ENCODE measurements at places on chromosomes 3 and 15. TPM values are rescaled to one million over a fixed set of nuclear protein-coding genes. Genes with fewer than 3 reads are reported as not detected.

- DNase-seq, result no peak
These were observed 259.9 kb upstream of the NR2F2 start for GRCh38 chr15:96070636-96071035.

DNA sequence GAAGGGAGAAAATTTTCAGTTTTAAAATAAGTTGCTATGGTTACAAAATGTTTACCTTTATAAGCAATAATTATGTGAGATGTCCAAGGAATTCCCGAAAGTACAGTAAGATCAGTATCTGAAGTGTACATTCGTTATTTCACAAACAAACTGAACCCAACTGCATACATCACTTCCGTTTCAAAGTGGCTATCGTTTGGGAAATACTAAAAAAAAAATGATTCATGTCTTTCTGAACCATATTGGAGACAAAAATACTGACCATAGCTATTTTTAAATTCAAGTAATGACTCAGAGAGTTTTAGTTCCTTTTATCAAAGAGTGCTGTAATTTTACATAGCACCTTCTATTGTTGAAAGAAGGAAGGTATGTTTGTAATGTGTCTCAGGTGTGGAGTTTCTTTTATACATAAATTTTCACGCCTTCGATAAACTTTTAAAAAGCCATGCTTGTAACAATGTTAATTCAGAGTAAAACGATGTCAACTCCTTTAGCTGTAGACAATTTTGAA, 8.0 kb upstream of the ANKRD28 start:
- no peak for DNase-seq

- no peak for DNase-seq
These were observed 59.7 kb downstream of the ITPR1 start for GRCh38 chr3:4552811-4553210.

RGMA gene
- total RNA-seq, result 5.5 TPM

DNA sequence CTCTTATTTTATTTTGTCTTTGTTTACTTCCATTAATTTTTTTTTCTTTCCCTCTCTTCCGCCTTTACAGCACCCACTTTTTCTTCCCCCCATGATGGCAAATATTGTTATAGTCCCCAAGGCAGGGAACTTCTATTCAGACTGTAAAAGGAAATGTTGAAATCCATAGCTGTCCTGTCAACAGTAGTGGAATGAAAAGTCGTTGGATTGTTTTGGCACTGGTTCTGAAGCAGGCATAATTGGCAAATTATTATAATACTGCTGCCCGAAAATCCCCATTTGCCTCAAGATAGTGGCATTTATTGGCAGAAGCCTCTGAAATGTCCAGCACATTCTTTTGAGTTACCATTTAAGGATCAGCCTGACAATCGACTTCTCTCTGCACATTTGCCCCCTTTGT, 150.6 kb downstream of the TPRG1 start:
- DNase-seq, result no peak

DNA sequence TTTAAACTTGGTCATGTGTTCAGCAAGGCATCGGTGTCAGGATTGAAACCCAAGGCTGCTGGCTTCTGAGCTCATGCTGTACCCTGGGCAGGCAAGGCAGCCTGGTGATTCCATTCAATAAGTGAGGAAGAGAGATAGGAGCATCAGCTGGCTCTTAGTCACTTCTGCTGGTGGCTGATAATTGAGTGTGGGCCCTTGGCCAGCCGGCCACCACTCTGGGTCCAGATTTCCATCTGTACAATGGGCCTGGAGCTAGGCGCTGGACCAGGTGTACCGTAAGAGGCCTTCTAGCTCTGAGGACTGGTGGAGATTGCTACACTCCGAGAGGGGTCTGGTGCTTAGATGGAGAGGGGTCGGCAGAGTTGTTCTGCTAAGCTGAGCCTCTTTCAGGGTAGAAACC, 4.3 kb downstream of the CD276 start:
- DNase-seq, result no peak

MCTP2 gene
- 12.9 TPM for total RNA-seq

DNA sequence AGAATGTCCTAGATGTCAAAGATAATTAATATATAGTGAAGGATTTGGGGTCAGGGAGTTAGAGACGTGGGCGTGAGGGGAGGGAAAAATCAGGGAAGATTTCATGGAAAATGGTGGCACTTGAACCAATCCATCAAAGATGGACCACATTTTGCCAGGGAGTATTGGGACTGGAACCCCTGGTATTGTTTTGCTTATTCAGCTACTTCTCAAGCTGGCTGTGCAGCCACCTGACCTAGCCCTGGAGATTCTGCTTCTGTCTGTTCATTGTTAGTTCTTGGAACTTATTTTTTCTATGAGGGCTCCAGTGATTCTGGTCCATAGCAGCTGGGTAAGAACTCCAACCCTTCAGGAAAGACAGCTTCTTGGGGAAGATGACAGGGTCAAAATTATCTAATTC, 3.3 kb upstream of the THRB start:
- no peak for DNase-seq

DNA sequence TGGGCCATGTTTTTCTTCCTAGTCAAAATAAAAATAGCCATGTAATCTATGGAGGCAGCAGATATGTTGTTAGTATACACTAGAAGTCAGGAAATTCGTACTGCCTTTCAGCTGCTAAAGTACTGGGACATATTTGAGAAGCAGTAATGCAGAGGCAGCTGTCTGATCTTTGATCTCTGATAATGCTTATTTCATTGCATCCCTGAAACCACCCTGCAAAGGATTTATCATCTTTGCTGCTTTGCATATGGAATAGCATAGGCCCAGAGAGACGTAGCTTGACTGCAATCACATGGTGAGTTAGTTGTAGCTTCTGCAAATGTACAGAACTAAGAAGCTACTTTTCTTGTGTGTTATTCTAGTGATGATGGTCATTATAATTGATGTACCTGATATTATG, 52.4 kb downstream of the RBM6 start:
- DNase-seq, result no peak

PRTG gene
- not detected for total RNA-seq

GRCh38 chr3:10306156-10306555, 13.4 kb upstream of the GHRL start:
- no peak for DNase-seq

SMCO1 gene
- not detected for total RNA-seq

DNA sequence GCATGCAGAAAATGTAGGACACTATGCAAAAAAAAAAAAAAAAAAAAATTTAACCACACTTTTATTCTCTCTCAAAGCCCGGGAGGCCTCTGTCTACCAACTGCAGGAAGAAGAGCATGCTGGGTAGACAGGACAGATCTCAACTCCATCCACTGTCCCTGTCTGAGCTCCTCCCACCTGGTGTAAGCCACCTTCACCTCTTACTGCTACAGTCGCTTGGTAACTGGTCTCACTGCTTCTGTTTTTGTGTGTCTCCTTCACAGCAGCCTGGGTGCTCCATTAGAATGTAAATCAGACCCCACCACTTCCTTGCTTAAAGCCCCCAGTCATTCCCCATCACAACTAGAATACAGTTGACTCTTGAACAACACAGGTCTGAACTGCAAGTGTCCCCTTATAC, 115.1 kb upstream of the PROK2 start:
- no peak for DNase-seq

GRCh38 chr3:122502139-122502538, 12.6 kb downstream of the KPNA1 start:
- no peak for DNase-seq

GRCh38 chr3:156445117-156446090, 109.5 kb downstream of the SSR3 start:
- no peak for DNase-seq

DNA sequence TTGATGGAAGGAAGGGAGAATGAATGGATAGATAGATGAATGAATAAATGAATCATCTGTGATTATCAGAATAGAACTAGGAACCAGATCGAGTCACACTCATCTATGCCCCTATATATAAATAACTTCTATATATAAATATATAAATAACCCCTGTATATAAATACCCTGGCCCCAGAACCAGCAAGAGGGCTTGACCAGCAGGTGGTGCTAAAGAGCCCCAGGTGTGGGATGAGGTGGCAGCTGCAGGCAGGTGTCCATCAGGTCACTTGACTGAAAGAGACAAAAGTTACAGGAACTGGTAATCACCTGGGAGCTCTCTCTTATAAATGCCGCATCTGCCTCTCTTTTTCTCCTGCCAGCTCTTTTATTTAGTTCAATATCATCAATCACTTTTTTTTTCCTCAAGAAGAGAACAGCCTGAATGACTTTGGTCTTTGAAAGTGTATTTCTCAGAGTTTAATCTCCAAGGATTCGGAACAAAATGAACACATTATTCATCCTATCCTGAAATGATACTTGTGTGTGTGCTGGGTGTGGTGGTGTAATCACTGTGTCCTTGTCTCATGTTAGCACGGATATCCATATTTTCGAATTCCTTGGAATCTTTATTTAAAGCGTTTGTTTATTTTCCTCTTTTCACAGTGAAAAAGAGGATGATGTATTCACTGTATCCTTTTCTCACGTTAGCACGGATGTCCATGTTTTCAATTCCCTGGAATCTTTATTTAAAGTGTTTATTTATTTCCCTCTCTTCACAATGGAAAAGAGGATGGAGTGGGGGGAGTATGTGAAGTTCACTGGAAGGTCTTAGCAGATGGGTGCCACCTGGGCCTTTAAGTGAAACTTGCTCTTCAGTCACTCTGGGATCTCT, 35.4 kb upstream of the ATG7 start:
- peak; percentile 64 for DNase-seq

SGO1 gene
- 23.5 TPM for total RNA-seq

PLS1 gene
- total RNA-seq, result 38.8 TPM

GRCh38 chr3:11549580-11550140, 94.1 kb downstream of the VGLL4 start:
- DNase-seq, result no peak

- no peak for DNase-seq
These were observed 2.6 kb upstream of the DAPK2 start for GRCh38 chr15:64048781-64049460.

GRCh38 chr3:100170486-100170885, 56.2 kb upstream of the FILIP1L start:
- DNase-seq, result no peak

ANKUB1 gene
- total RNA-seq, result not detected

- DNase-seq, result no peak
These were observed 79.5 kb upstream of the POMGNT2 start for GRCh38 chr3:43185274-43185982.

DNA sequence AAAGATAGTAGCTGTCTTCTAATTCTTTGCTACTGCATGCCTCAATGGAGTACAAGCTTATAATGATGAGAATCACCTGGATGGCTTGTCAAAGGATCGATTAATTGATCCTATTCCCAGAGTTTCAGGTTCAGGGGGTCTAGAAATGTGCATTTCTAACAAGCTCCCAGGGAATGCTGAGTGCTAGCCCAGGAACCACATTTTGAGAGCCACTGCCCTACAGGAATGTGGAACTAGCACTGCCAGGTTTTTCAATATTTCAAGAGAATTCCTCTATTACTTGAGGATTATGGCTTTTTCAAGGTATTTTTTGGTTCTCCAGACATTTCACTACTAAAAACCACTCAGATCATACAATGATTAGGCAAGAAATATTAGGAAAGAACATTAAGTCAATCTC, 52.7 kb downstream of the RARB start:
- DNase-seq, result no peak

- DNase-seq, result no peak
These were observed 404.5 kb downstream of the OCA2 start for GRCh38 chr15:27694506-27695087.

- no peak for DNase-seq
These were observed 101.1 kb upstream of the THRB start for GRCh38 chr3:24595796-24596195.

- DNase-seq, result peak; percentile 16
These were observed 7.7 kb downstream of the DUOXA2 start for GRCh38 chr15:45121706-45122417.

- no peak for DNase-seq
These were observed 601.4 kb downstream of the CADM2 start for GRCh38 chr3:85560088-85560785.

GOLGA8H gene
- 0.79 TPM for total RNA-seq

CRYGS gene
- 4.3 TPM for total RNA-seq

DNA sequence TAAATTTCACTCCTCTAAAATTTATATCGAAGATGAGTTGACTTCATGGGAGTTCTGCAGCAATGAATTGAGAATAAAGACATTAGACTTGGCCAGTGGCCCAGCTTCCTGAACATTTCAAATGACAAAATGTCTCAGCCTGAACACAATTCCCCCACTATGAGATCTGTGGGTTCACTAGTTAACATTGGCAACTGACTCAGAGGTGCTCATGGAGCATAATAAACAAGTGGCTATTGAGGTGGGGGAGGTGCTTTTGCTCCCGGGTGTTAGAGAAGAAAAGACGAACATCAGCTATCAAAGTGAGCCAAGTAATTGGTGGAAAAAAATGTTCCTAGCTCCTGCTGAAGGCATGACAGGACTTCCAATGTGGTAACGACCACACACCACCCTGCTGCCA, 6.3 kb downstream of the ATP13A4 start:
- DNase-seq, result no peak

CNTN4 gene
- total RNA-seq, result not detected

DNA sequence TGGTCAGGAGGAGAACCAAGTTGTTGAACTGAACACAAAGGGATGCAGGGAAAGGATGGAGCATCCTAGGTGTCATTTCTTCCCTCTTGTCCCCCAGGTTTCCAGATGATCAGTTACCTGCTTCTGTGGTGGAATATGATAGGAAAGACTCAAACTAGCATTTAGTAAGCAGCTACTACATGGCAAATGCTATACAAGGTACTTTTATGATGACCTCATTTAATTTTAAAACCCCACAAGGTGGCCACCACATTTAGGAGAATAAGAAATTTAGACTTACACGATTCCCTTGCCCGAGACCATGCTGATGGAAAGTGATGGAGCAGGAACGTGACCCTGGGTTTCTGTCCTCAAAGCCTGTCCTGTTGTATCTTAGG, 40.9 kb downstream of the CCR4 start:
- no peak for DNase-seq

CKMT1A gene
- total RNA-seq, result 21.6 TPM

- no peak for DNase-seq
These were observed 7.4 kb upstream of the OCA2 start for GRCh38 chr15:28106294-28107110.

COL6A6 gene
- not detected for total RNA-seq

DNA sequence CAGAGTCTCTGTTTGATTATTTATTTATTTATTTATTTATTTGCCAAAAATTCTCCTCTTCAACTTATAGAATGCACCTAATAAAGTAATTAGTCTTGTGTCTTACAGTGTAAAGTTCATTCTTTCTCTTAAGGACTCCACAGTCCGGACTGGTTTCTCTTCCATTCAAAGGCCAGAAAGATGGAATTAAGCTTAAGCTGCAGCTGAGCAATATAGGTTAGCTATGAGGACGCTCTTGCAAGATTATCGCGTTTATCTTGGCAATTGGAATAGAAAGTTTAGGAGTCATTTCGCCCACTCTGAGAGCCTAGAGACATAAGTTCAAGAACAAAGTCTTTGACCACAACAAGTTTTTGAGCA, 15.0 kb downstream of the TAGLN3 start:
- DNase-seq, result no peak

CCDC39 gene
- total RNA-seq, result not detected
